Stimulated activated CD8-positive, alpha-beta memory T cell treated with anti-CD3 and anti-CD28 coated beads, Interleukin-4, amount 100 ng/mL, for 1 hour (primary cell): ENCODE measurements at places on chromosomes 6 and 20.

DNA sequence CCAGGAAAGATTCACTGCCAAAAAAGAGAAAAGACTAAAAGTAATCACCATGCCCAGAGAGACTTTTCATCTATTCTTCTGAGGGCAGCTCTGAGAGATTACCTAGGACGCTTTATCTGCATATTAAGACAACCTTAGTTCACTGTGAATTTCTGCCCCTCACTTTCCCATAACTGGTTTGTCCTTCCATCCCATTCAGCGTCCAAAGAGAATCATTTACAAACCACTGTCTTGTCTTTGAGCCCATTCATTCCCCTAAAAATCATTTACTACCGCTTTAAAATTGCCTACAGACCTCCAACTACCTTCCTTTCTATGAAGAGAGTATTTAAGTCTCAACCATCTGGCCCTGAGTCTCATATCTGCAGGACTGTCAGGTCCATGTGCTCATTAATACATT, 149.0 kb downstream of the PDSS2 start:
- no peak for DNase-seq

DNA sequence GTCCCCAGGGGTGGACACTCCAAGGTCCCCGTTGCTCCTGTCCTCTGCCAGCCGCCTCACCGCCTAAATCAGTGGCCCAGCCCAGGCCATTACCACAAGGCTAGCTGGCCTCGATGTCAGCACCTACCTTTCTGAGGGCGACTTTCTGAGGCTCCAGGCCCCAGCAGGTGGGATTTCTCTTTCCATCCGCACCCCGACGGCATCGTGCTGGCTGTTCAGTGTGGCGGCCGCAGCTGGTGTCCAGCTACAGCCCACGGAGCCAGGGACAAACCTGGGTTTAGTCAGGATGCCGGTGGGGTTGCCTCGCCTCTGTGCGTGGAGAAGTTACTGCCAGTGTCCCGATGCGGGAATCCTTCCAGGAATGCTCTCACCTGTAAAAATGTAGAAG, 60.8 kb downstream of the ERMARD start:
- no peak for DNase-seq

DNA sequence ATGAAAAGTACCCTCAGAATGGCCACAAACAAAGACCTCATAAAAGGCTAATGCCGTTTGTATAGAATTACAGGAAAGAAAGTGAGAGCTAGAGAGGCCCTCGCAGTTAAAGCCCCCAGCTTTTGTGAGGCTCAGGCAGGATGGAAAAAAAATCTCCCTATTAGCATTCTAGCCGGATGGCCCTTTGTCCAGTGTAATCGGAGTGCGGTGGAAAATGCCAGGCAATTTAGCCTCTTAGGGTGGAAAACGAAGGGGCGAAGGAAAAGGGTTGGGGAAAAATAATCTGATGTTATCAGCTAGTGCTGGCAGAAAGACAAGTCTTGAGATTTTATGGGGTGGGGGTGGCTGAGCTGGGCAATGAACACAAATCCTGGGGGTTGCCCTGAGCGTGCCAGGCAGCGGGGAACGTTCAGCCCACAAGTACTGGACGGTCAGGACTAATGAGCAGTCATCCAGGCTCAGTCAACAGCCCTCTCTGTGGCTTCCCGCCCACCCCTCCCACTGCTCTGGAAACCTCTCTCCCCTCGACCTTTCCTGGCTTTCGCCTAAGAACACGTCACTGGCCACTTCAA, 92.4 kb downstream of the PSMG4 start:
- no peak for DNase-seq

GRCh38 chr6:135331002-135331401, 149.9 kb downstream of the MYB start:
- DNase-seq = no peak

- no peak for DNase-seq
These were observed 138.9 kb upstream of the NUP153 start for GRCh38 chr6:17845598-17845997.

DNA sequence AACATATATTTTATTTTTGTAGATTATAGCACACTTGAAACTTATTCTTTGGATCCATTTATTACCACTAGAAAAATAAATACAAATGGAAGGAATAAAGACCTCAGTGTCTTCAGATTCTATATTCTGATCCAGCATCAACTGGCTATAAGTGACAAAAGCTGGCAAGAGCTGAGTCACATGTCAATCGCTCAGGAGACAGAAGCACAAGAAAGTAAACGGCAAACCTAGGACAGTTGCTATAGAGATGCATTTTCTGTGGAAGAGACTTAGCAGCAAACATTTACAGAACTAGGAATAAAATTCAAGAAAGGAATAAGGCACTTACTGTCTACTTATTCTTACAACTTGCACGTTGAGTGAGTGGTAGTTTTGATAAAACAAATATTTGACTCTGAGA, 230.4 kb downstream of the CLVS2 start:
- DNase-seq = no peak
